ENCODE measurements at places on chromosomes 1 and 21. TPM values are rescaled to one million over a fixed set of nuclear protein-coding genes. Genes with fewer than 3 reads are reported as not detected.

DNA sequence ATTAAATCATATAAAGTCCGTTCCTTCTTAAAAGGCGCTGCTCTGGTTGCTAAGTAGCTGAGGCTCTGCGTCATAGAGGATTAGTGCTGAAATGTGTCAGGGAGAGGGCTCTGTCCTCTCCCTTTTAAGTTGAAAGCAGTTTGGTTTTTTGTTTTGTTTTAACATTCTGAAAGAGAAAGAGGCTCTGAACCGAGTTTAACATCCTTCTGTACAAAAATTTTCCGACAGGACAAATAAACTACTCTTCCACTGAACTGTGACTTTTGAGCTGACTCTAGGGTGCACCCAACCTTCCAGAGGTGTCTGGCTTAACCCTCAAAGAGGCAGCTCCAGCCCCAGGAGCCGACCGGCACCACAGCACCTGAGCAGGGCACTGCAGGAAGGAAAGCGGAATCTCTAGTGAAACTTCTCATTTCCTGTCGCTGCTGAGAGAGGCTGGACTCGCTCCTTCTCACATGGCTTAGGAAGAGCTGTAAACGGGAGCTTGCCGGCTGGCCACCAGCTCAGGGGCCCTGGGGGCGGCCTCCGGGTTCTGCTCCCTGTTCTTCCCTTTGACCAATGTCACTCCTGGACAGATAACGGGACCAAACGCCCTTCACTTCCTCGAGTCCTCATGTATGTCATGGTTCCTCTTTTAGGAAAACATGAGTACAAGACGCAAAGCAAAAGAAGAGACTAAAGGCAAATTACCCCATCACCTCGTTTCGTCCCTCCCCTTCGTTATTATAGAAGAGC is 1.2 kb downstream of the VAV3 start:
- H3K4me1 ChIP-seq: peaks cover 2% of the 10 kb centered on the region
- 0 out of 2 replicates have a peak overlapping the region, but pooled peaks have one; percentile 19 for H3K4me3 ChIP-seq
- DNase-seq: no peak

- DNase-seq: no peak
- no peak overlapping the region for H3K4me3 ChIP-seq
- H3K27me3 ChIP-seq: peaks cover 17% of the 10 kb centered on the region
- no peaks in the 10 kb centered on the region for H3K36me3 ChIP-seq
Measured at GRCh38 chr1:63198871-63199394, 123.4 kb upstream of the FOXD3 start.

Gene NBPF10
- 2.8 TPM for total RNA-seq

DNA sequence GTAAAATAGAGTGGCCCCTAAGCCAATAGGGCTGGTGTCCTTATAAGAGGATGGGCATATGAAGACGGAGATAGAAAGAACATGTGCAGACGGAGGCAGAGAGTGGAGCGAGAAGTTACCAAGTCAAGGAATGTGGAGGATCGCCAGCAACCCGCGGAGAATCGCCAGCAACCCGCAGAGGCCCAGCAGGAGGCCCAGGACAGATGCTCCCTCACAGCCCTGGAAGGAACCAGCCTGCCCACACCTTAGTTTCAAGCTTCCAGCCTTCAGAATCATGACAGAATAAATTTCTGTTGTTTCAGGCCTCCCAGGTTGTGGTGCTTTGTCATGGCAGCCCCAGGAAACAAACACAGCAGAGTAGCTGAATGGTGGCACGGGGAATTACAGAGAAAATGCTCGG is 9.6 kb downstream of the CLDN14 start:
- no peak overlapping the region for H3K4me3 ChIP-seq
- H3K4me1 ChIP-seq: no peaks in the 10 kb centered on the region
- H3K27ac ChIP-seq: no peak overlapping the region
- H3K36me3 ChIP-seq: no peaks in the 10 kb centered on the region

Gene TRPM2
- 0.26 TPM for total RNA-seq

GRCh38 chr1:24175033-24175755 is 11.9 kb downstream of the IFNLR1 start:
- H3K4me1 ChIP-seq: no peaks in the 10 kb centered on the region
- H3K27ac ChIP-seq: no peak overlapping the region
- no peaks in the 10 kb centered on the region for H3K36me3 ChIP-seq
- no peaks in the 10 kb centered on the region for H3K27me3 ChIP-seq
- H3K4me3 ChIP-seq: no peak overlapping the region
- DNase-seq: no peak
